ENCODE measurements at places on chromosomes 16 and 17.

- no peak for DNase-seq
Observed at GRCh38 chr16:50479771-50480170, 68.4 kb upstream of the NKD1 start.

DNA sequence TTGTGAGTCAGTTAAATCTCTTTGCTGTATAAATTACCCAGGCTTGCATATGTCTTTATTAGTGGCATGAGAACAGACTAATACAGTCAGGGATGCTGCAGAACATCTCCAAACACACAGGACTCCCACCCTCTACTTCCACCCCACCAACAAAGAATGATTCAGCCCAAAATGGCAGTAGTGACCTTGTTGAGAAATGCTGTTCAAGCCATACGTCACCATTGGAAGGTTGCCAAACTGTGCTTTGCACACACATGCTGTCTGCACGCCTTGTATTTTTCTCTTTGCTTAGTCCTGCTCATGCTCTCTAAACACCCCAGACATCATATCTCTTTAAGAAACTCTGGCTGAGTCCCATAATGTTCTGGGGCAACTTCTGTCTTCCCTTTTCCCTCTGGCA lies 589.6 kb downstream of the WWOX start:
- DNase-seq: no peak

GRCh38 chr16:6382924-6383459 lies 949.7 kb upstream of the RBFOX1 start:
- DNase-seq: no peak

GRCh38 chr16:23901178-23902033 lies 65.6 kb downstream of the PRKCB start:
- DNase-seq: no peak

- no peak for DNase-seq
Observed at GRCh38 chr16:14347706-14348105, 276.6 kb downstream of the MRTFB start.

DNA sequence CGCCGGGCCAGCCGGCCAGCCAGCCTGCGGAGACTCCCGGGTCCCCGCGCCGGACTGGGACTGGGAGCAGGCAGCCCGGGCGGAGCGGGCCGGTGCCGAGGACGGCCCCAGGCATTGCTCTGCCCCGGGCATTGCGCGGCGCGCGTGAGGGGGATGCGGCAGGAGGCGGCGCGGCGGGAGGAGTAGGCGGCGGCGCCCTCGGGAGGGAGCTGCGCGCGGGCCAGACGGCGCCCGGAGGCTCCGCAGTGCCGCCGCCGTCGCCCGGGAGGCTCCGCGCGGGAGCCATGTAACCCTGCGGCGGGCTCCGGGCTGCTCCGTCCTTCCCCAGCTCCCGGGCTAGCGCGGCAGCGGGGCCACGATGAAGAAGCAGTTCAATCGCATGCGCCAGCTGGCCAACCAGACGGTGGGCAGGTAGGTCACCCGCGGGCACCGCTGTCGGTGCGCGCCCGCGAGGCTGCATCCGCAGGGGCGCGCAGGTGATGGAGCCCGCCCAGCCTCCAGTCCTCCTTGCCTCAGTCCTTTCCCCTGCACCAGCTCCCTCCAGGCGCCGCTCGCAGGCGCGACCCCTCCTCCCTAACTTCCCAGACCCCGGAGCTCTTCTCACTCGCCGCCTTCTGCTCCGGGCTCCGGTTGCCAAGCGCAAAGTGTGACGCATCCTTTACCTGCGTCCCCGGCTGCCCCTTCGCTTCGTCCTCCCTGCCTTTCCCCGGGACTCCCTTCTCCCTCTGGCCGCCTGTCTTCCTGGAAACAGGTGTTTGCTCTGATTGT lies at the start of gene ARHGAP44:
Gene ARHGAP44, plus strand, starts transcription at position 18 of the 768 bp plus-strand sequence. Its CDS starts 341 bp downstream, at position 359.
- no peak for DNase-seq

GRCh38 chr16:11024333-11025053 lies 80.1 kb downstream of the CLEC16A start:
- DNase-seq: no peak

GRCh38 chr17:41434005-41434404 lies 6.8 kb downstream of the KRT38 start:
- no peak for DNase-seq

DNA sequence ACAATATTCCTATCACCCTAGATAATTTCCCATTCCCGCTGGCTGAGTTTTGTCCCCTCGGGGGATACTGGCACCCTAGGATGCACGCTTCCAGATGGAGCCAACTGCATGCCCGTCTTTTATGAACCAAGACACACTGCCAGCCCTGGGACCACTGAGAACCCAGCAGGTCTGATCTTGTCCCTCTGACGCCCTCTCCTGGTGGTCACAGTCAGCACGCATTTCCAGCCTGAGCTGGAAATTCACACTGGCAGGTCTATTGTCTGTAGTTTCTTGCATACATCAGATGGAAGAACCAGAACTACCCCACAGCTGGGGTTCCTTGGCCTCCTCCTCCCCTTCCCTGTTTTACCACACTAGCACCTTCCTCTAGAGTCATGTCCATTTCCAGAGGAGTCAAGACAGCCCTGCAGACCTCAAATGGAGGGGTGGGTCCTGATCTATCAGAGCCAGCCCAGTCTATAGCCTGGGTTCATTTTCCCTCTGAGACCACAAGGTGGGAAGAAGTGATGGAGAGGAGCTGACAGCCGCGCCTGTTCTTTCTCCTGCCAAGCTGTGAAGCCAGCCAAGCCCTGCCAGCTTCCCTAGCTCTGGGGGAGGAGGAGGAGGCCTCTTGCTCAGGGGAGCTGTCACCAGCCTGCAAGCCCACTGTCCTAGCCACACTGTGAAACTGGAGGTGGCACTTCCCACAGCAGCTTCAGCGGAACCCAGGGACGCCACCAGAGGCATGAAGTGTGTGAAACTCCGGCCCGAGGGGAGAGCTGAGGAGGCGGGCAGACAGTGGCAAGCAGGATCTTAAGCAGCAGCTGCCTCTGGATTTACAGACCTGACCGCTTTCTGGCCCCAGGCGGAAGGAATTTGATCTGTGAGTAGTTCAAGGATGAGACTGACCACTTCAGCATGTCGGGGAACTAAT lies 29.3 kb downstream of the MXRA7 start:
- no peak for DNase-seq

- DNase-seq: no peak
Observed at GRCh38 chr16:77057161-77057774, 133.7 kb upstream of the MON1B start.

DNA sequence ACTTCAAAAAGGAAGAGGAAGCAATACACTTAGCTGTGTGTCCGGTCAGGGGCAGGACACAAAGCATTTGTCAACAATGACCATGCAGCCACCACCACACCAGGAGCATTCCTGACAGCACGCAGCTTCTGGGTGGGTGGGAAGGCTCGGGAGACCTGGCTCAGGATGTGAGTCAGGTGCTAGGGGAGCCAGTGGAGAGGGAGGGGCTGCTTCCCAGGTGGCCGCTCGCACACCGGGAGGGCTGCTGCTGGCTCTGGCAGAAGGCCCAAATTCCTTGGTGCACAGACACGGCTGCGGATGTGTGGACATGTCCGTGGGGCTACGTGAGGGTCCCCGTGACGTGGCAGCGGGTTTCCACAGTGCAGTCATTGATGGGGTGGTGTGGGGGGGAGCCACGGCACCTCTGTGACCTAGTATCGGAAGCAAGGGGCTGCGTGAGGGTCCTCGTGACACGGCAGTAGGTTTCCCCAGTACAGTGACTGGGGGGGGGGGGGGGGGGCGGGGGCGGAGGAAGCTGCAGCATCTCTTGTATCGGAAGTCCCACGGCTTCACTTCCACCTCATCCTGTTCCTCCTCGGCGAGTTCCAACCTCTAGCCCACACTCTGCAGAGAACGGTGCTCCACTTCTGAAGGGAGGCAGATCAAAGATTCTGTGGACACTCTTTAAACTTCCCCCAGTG lies 112.8 kb downstream of the ZNF778 start:
- DNase-seq: no peak

- DNase-seq: no peak
Observed at GRCh38 chr16:47705266-47705665, 244.1 kb downstream of the PHKB start.

DNA sequence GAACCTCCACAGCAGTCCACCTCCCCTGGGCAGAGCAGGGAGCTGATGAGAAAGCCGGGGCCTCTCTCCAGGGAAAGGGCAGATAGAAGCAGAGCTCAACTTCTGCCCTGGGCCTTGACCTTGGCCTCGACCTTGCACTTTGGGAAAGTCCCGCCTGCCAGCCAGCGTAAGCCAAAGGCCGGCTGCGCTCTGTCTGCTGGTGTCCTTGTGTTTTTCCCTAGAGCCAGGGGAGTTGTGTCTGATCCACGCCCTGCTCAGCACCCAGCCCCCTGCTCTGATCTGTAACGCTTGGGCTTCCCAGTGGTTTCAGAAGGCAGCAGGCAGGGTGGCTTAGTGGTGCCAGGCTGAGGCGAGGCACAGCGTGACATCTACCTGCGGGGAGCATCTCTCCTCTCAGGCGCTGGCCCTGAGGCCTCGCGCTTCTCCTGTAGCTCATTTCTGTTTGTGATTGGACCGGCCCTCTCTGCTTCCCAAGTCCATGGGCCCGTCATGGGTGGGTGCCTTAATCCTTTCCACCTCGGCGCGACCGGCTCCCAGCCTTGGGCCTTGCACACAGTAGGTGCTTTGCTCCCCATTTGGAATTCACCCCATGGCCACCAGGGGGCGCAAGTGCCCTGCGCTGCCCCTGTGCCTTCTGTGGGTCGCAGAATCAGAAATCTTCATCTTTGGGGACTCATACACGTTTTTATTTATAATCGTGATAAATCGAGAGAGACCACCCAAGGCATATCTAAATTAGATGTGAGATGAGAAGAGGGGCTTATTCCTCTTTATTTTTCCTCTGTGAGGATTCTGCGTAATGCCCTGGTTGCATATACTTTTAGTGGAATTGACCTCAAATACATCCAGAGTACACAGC lies 24.2 kb downstream of the SGSH start:
- no peak for DNase-seq

DNA sequence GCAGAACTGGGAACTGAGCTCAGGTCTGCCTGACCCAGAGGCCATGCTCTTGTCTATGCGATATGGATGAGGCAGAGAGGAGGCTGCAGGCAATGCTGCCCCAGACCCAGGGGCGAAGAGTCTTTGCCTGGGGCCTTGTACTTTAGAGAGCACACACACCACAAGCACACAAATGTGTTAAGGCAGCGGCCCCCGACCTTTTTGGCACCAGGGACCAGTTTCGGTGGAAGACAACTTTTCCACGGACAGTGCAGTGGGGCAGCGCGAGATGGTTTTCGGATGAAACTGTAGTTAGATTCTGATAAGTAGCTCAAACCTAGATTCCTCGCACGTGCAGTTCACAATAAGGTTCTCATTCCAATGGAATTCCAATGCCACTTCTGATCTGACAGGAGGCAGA lies 6.7 kb downstream of the MT4 start:
- no peak for DNase-seq

DNA sequence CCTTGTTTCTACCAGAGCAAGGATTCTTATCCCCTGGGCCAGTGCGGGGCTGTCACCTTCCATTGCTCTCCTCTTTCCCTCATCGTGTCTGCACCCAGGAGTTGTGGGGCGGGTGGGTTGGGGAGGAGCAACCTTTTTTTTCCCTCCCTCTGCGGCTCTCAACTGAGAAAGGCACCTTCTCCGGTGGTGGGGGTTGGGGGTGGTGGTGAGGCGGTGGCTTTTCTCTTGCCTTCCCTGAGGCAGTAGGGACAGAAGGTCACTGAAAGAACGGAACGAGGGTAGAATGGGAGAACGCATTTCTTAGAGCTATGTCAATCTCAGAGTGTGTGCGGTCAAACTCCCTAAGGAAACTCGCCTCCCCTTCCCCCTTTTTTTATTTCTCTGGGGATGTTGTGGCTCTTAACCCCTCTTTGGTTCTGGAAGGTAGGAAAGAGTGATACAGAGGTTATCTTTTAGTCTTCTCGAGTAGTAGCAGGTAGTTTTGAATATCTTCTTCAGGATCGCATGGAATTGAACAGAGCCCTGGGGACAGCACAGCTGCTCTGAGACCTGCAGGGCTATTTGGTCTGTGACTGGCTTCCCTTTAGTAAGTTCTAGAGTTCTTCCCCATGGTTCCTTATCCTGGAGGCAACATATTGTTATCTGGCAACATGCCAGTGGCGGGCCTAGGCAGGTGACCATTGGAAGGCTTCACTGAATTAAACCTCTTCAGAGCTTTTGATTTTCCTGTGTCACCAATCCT lies 994 bp downstream of the CLTC start:
- DNase-seq: peak; percentile 14

DNA sequence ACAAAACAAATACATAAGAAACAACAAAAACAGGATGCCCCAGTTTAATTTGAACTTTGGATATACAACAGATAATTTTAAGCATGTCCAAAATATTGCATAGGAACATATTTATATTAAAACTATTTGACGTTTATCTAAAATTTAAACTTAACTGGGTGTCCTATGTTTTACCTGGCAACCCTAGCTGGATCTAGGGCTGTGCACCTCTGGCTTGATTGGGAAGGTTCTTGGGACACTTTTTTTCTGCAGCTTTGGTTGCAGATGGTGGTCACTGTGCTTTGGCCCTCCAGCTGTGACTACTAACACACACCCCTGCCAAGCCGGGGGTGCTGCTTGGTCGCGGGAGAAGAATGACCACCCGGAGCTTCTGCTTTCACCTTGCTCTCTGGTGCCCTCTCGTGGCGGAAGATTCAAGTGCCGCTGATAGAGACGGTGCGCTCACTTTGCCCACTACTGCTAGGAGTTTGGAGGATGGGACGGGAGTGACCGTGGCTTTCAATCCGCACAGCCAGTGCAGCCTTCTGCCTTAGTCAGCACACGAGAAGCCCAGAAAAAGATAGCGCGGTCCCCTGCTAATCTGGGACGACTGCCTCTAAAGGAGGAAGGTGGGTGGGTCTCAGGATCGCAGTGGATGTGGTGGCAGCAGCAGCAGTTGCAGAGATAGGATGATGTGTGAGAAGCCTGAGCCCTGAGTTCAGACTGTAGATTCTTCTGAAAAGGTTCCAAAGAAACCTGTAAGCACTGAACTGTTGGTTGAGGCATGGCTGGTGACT lies 6.7 kb downstream of the SPACA3 start:
- peak; percentile 8 for DNase-seq

DNA sequence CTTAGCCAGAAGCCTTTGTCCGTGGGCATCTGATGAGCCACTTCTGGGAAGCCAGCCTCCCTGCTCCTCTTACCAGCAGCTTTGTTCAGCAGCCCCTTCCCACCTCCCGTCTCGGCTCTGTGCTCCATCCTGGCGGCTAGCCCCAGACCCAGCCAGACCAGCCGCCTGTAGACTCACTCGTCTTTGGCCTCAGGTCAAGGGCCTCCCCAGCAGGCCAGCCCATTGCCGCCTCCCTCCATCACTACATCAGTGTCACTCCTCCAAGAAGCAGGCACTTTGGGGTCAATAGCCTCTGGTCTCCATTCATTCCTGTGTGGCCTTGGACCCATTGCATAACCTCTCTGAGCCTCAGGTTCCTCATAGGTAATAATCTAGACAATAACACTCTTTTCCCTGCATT lies 20.9 kb upstream of the CRHR1 start:
- no peak for DNase-seq

DNA sequence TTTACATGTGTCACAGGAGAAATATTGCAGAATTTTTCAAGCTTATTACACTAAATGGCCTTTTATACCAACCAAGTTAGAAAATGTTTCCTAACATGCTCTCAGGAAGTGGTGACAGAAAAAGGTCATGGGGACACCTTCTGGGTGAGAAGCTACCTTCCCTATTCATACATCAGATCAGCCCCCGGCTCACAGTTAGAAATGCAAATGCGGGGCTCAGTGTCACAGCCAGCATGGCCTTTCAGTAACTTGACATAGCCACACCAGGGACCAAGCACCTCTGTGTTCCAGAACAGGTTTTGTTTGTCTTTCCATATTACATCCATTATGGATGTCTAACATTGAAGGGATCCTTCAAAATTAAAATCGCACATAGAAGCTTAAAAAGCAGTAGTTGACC lies 59.5 kb downstream of the CHD9NB start:
- DNase-seq: no peak

Measured in HS-27A (cell line).